WTC11 (cell line): ENCODE measurements at places on chromosomes 4 and X. TPM values are rescaled to one million over a fixed set of nuclear protein-coding genes. Genes with fewer than 3 reads are reported as not detected.

- no peak overlapping the region for H3K4me3 ChIP-seq
- H3K27ac ChIP-seq: no peak overlapping the region
- DNase-seq: no peak
- peaks cover 18% of the 10 kb centered on the region for H3K4me1 ChIP-seq
- no peaks in the 10 kb centered on the region for H3K36me3 ChIP-seq
These were observed 400.5 kb downstream of the PDGFC start for GRCh38 chr4:156571146-156571545.

DNA sequence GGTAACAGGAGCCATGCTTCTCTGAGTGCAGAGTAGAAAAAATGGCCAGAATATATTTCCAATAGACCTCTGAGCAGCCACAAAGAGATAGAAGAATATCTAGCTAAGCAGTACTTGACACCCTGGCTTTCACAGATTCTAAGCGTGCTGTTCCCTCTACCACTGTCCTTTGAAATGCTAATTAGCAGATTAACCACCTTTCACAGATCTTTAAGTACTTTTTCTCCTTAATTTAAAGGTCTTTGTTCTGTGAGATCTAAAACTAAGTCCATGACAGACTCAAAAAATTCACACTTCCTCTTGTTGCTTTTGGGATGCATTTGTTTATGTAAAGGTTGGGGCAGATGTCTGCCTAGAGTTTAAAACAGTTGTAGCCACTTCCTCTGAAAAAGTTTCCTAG is 28.3 kb upstream of the MAGEC2 start:
- H3K4me3 ChIP-seq: peak overlapping the region; percentile 16; the same call in 1 of the 2 replicates
- no peak for DNase-seq
- H3K27me3 ChIP-seq: peaks cover 3% of the 10 kb centered on the region; the same call in 1 of the 2 replicates
- H3K27ac ChIP-seq: no peak overlapping the region

DNA sequence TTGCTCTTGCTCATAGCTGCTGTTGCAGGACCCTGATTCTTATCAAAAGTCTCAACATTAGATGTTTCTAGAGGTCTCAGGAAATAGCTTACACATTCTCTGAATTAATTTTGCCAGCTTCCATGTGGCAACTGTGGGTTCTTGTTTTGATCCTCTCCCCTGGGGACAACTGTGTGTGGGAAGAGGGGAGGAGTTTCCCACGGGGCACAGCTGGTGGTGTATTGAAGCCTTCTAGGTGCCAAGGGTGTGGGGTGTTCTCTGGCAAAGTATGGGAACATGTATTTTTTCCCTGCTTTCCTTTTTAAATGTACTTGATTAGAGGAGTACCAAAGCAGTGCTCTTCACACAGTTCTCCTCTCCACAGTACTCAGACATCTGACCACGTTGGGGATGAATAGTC is 212.7 kb downstream of the RPA4 start:
- H3K36me3 ChIP-seq: no peaks in the 10 kb centered on the region
- peaks cover 11% of the 10 kb centered on the region for H3K4me1 ChIP-seq
- H3K27me3 ChIP-seq: no peaks in the 10 kb centered on the region

- peak; percentile 67 for DNase-seq
- H3K27me3 ChIP-seq: peaks cover 30% of the 10 kb centered on the region
- peak overlapping the region; percentile 73 for H3K4me3 ChIP-seq
These were observed 797 bp downstream of the PKD2 start for GRCh38 chr4:88008122-88008742.

DNA sequence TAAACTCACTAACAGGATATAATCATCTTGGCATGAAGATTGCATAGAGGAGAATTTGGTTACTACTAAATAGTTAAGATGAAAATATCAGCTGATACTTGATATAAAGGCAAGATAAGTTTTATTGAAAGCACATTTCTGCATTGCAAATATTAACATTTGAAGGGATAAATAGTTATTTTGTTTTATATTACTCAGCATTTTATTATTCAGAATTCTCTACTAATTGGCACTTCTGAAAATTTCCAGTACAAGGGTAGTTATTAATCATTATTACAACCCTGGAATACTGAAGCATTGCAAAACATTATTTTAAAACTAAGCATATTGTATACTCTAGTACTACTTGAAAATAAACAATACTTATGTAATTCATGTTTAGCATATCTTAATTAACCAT is 32.7 kb upstream of the AREG start:
- H3K27ac ChIP-seq: no peak overlapping the region
- H3K27me3 ChIP-seq: peaks cover 38% of the 10 kb centered on the region
- no peaks in the 10 kb centered on the region for H3K36me3 ChIP-seq
- DNase-seq: no peak

- no peak overlapping the region for H3K4me3 ChIP-seq
- no peaks in the 10 kb centered on the region for H3K27me3 ChIP-seq
- no peaks in the 10 kb centered on the region for H3K4me1 ChIP-seq
- no peaks in the 10 kb centered on the region for H3K36me3 ChIP-seq
- H3K27ac ChIP-seq: no peak overlapping the region
These were observed 31.9 kb downstream of the APLN start for GRCh38 chrX:129622757-129623301.

The AKAP4 gene
- not detected in 3 replicates for total RNA-seq

GRCh38 chr4:140038031-140038533 is 115.9 kb downstream of the MAML3 start:
- no peaks in the 10 kb centered on the region for H3K36me3 ChIP-seq
- H3K27me3 ChIP-seq: no peaks in the 10 kb centered on the region
- no peak for DNase-seq
- H3K4me3 ChIP-seq: no peak overlapping the region

The PAGE5 gene
- not detected in 3 replicates for total RNA-seq

The TRIM75 gene
- total RNA-seq: not detected in 3 replicates

DNA sequence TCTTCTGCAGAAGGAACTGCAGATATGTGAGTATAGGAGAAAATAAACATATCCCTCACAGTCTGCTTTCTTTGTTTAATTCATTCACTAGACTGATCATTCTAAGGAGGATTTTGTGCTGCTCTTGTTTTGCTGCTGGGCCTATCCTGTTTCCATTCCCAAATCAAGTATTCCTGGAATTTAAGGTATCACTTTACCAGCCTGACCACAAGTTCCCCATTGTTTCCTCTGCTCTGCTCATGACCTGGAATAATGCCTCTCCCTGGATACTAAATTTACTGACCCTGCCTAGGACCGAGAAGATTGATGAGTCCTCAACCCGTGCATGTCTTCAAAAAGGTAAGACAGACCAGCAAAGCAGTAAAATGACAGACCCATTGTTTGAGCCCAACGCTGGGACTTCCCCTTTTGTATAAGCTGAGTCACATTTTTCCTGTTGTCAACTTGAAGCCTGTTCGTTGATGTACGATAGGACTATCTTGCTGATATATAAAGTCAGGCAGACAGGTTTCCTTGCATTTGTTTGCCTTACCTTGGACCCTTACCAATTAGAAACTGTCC is 85.5 kb upstream of the TET2 start:
- H3K4me3 ChIP-seq: no peak overlapping the region
- peaks cover 15% of the 10 kb centered on the region for H3K4me1 ChIP-seq
- no peak for DNase-seq
- peak overlapping the region; percentile 43; the same call in 1 of the 2 replicates for H3K27ac ChIP-seq
- H3K27me3 ChIP-seq: no peaks in the 10 kb centered on the region

The FANCB gene
- 12.3 to 13.2 TPM (median 13.2 TPM) in 3 replicates for total RNA-seq

DNA sequence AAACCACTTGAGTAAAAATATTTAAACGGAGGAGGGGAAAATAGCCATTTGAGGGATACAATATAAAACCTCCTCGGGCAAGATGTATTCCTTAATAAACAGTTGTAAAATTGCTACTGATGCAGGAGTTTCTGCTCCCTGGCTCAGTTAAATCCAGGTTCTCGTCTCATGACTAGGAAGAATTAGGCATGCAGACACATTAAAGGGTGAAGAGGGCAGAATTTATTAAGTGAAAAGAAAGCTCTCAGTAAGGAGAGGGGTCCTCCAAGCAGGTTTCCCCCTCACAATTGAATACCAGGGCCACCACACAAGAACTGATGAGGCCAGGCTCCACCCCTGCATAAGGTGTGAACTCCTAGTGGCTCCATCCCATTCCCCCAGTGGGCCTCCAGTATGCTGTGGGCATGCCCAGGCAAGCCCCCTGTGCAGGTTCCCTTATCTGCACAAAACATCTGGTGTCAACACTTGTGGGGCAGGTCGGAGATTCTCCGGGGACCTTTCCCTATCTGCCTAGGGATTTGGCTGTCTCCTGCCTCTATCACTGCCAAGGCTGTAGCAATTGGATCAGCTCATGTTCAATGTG is 80.4 kb downstream of the HS6ST2 start:
- no peak overlapping the region for H3K4me3 ChIP-seq
- peaks cover 7% of the 10 kb centered on the region for H3K27me3 ChIP-seq
- peaks cover 61% of the 10 kb centered on the region for H3K4me1 ChIP-seq
